ENCODE measurements at places on chromosomes 6 and 20. TPM values are rescaled to one million over a fixed set of nuclear protein-coding genes. Genes with fewer than 3 reads are reported as not detected.
A peak's percentile ranks its signal among the peaks of the same experiment; 100 is the strongest.

DNA sequence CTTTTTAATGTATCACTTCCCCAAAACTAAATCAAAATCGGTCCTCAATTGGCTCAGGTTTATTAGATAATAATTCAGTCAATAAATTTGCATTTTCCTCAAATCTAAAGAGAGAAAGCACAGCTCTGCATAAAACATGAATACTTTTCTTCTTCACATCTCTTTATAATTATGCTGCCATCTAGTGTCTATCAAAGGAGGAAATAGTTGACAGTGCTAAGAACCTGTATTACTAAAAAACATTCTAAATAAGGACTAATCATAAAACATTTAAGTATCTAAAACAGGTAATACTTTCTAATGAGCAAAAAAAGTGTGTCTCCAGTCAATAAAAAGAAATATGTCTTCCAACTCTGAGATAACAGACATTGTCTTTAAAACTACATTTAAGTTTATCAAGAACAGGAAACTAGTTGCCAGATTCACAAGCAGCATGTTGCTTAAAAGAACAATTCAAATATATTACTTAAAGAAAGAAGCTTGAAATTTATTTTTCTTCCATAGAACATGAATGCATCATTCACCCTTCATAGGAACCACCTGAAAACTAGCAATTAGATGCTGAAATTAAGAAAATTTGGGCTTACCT lies 56.5 kb upstream of the DST start:
- H3K4me3 ChIP-seq = no peak overlapping the region
- DNase-seq = no peak
- H3K27me3 ChIP-seq = no peaks in the 10 kb centered on the region
- H3K36me3 ChIP-seq = no peaks in the 10 kb centered on the region
- H3K27ac ChIP-seq = no peak overlapping the region
- H3K4me1 ChIP-seq = peaks cover 10% of the 10 kb centered on the region

GRCh38 chr6:32967151-32968091 lies 973 bp upstream of the BRD2 start:
- DNase-seq = no peak
- H3K36me3 ChIP-seq = peaks cover 2% of the 10 kb centered on the region
- peak overlapping the region; percentile 81 for H3K4me3 ChIP-seq
- no peaks in the 10 kb centered on the region for H3K27me3 ChIP-seq
- peak overlapping the region; percentile 100 for H3K27ac ChIP-seq

- no peaks in the 10 kb centered on the region for H3K36me3 ChIP-seq
- H3K27me3 ChIP-seq = no peaks in the 10 kb centered on the region
- H3K4me1 ChIP-seq = no peaks in the 10 kb centered on the region
- H3K27ac ChIP-seq = no peak overlapping the region
Observed at GRCh38 chr6:89190741-89191140, 26.4 kb downstream of the GABRR1 start.

ATP9A gene
- 11.4 TPM for total RNA-seq

DNA sequence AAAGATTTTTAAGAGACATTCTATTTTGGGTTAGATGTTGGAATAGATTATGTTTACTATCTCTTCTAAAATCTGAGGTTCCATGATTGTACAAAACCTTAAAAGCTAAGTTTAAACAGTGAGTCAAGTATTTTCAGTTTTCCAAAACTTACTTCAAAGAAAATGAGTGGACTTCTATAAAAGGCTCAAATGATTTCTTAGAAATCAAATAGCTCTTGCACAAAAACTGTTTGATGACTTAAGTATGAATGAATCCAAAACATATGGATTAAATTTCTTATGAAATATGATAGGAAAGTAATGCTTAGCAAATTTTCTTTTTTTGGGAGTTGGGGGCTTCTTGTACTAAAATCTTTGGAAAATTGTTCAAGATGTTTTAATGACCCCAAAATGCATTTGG lies 837.3 kb upstream of the SLC35B3 start:
- DNase-seq = no peak
- no peaks in the 10 kb centered on the region for H3K27me3 ChIP-seq
- H3K4me1 ChIP-seq = no peaks in the 10 kb centered on the region
- H3K27ac ChIP-seq = no peak overlapping the region
- H3K4me3 ChIP-seq = no peak overlapping the region

- DNase-seq = peak; percentile 93
- H3K4me3 ChIP-seq = peak overlapping the region; percentile 34
- H3K36me3 ChIP-seq = peaks cover 10% of the 10 kb centered on the region
- H3K27me3 ChIP-seq = no peaks in the 10 kb centered on the region
Observed at GRCh38 chr6:30678964-30679726, 6.3 kb upstream of the DHX16 start.

GRCh38 chr6:149331043-149331807 lies 13.7 kb downstream of the TAB2 start:
- no peak overlapping the region for H3K27ac ChIP-seq
- H3K4me3 ChIP-seq = no peak overlapping the region
- H3K4me1 ChIP-seq = peaks cover 8% of the 10 kb centered on the region
- no peaks in the 10 kb centered on the region for H3K27me3 ChIP-seq
- no peak for DNase-seq
- no peaks in the 10 kb centered on the region for H3K36me3 ChIP-seq

Data from right lobe of liver (tissue), 6 donors.